NCI-H2029 treated with DMSO at 0.1 percent for 48 hours (cell line): ENCODE measurements at places on chromosomes 2 and 18.
A peak's percentile ranks its signal among the peaks of the same experiment; 100 is the strongest.

DNA sequence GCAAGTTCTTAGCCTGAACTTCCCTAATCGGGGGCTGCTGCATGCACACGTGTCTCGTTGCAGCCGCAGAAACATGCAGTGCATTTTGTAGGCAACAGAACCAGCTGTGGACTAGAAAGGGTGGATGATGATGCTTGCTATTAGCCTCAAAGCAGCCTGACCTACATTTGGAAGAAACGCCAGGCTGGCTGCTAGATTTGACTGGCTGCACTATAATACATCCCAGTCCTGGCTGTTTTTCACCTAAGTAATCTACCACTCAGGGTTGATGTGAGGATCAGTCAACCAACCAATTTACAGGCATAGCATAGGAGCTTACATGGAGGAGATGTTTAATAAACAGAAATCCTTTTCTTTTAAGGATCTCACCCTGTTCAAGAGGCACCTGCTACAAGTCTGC, 56.4 kb upstream of the SPP2 start:
- no peak for DNase-seq

DNA sequence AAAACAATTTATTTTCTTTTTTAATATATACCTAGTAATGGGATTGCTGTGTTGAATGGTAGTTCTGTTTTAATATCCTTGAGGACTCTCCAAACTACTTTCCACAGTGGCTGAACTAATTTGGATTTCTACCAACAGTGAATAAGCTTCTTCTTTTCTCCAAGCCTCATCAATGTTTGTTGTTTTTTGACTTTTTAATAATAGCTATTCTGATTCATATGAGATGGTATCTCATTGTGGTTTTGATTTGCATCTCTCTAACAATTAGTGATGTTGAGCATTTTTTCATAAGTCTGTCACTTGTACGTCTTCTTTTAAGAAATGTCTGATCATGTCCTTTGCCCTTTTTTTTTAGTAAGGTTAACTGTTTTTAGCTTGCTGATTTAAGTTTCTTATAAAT, 863.3 kb downstream of the CNTNAP5 start:
- no peak for DNase-seq

DNA sequence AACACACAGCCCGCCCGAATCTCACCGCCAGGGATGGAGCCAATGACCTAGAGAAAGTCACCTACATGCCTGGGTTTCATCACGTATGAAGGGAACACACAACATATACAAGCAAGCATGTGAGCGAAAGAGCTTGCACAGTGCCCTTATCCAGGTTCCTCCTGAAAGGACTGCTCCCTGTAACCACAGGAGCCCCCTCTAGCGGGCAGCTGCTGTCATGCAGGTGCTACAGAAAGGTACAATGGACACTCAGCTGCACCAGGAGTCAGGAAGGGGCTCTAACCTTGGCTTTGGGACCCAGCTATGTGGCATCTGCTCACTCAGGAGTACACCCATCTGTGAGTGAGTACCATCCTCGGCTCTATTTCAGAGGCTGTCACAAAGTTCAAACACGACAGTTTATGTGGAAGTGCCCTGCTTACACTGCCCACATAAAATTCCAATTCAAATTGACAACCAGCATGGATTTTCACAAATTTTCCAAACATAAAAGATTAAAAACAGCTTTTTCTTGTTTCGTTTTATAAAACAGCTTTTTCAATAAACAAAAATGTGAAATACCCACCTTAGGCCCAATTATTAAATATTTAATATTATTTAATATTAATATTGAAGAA, 3.5 kb downstream of the NDUFA10 start:
- peak; percentile 32 for DNase-seq

- no peak for DNase-seq
These were observed 311.9 kb downstream of the TXNL1 start for GRCh38 chr18:56326336-56327072.

DNA sequence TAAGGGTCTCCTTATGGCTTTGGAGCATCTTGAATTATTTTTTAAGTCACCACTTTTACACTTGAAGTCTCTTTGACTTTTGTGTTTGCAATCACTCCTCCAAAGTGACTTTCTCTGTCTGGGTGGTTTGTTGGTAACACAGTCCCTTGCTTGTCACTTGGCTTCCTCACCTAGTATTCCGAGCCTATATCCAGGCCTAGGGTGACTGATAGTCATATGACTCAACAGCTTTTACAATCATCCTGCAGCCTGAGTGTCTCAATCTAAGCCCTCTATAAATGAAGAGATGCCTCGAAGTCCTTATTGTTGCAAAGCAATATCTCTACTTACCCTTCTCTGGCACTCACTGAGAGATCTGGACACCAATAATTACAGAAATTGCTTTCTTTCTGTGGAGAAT, 53.9 kb upstream of the SETBP1 start:
- no peak for DNase-seq

DNA sequence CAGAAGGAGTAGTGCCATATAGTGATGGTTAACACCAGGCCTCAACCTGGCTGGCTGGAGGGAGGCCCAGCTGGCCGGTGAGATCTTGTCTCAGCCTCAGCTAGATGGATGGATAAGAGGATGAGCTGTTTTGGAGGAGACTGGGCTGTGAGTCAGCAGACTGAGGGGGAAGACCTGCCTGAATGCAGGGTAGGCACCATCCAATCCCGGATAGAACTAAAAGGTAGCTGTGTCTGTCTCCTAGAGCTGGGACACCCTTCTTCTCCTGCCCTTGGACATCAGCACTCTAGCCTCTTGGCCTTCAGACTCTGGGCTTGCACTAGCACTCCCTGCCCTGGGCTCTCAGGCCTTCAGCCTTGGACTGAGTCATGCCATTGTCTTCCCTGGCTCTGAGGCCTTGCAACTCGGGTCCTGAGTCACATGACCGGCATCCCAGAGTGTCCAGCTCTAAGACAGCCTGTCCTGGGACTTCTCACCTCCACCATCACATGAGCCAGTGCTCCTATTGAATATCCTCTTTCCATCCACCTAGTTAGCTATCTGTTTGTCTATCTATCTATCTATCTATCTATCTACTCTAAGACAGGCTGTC, 131.3 kb downstream of the TPO start:
- no peak for DNase-seq

- no peak for DNase-seq
These were observed 864.7 kb downstream of the TRIB2 start for GRCh38 chr2:13581471-13581870.

DNA sequence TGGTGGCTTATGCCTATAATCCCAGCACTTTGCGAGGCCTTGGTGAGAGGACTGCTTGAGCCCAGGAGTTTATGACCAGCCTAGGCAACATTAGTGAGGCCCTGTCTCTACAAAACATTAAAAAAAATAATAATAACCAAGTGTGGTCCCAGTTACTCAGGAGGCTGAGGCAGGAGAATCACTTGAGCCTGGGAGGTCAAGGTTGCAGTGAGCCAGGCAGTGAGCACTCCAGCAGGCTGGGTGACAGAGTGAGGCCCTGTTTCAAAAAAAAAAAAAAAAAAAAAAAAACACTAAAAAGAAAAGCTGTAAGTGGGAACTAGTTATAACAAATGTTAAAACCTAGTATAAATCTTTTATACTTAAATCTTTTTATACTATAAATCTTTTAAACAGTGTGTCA, 146.2 kb upstream of the ITGA4 start:
- DNase-seq: no peak

- DNase-seq: no peak
These were observed 41.9 kb downstream of the MAIP1 start for GRCh38 chr2:199997296-199997695.

DNA sequence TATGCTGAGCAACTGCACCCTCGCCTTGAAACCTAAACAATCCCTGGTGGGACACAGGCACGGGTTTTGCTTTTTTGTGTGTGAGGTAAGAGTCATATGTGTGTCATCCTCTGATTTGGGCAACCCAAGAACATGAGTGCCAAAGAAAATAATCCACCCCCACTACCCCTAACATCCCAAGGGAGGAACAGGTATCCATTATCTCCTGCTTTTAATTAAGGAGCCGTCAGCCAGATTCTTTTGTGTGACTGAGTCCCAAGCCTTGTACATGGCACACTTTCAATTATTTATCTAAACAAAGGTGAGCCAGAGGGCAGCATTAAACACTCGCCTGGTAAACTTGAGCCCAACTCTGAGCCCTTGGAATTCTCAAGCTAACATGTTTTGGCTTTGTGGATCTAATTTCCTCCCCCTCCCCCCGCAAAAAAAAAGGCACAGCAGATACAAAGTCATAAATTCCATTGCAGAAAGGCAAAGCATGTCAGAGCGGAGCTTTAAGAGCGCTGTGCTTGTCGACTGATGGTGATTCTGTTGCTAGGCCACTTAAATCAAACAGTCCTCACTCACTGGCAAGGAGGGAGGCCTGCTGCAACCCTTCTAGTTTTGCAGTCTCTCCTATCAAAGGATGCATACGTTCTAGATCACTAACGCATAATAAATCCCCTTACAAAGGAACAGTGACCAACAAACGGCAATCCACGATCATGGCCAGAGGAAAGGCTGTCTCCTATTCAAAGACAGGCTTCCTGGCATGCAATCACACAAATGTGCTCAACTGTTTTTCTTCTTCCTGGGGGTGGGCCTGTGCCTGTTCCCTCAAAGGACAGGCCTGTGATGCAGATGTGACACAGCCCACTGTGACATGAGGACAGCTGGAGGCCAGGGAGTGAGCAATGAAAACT, 143.5 kb upstream of the LMAN1 start:
- no peak for DNase-seq

- DNase-seq: no peak
These were observed 20.4 kb downstream of the MBP start for GRCh38 chr18:77111951-77112746.

DNA sequence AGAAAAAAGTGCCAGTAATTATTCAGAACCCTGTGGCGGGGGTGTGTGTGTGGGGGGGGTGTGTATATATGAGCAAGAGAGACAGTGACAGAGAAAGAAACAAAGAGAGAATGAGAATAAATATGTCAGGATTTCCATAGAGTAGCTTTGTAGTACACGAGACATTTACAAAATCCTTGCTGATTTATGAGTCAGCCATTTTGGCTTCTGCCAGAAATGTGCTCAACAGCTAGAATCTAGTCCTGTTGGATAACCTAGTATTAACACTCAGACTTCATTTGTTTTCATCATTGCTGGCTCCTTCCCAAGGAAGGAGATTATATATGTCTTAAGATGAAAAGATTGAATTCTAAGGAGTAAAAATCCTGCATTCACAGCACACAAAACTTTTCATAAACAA, 140.5 kb upstream of the HNRNPA3 start:
- no peak for DNase-seq
